T-helper 22 cell (primary cell): ENCODE measurements at places on chromosomes 1 and 21.

DNA sequence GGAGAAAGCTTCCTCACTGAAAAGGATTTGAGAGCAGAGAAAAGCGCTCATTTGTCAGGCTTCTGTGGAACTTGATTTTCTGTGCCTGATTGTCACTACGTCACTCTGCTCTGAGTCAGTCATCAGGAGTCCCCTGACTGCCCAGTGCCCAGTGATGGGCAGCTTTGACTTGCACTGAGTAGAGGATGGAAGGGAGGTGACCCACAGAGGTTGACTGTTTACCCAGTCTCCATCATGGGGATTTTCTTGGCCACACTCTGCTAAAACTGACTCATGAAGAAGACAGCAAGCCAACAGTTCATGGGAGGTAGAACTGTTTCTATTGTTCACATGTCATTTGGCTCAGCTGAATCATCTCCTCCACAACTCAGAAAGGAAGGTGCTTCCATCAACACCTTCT is 82.1 kb upstream of the DUSP10 start:
- no peak for DNase-seq

- no peak for DNase-seq
Measured at GRCh38 chr1:36108314-36108713, 16.7 kb downstream of the COL8A2 start.

DNA sequence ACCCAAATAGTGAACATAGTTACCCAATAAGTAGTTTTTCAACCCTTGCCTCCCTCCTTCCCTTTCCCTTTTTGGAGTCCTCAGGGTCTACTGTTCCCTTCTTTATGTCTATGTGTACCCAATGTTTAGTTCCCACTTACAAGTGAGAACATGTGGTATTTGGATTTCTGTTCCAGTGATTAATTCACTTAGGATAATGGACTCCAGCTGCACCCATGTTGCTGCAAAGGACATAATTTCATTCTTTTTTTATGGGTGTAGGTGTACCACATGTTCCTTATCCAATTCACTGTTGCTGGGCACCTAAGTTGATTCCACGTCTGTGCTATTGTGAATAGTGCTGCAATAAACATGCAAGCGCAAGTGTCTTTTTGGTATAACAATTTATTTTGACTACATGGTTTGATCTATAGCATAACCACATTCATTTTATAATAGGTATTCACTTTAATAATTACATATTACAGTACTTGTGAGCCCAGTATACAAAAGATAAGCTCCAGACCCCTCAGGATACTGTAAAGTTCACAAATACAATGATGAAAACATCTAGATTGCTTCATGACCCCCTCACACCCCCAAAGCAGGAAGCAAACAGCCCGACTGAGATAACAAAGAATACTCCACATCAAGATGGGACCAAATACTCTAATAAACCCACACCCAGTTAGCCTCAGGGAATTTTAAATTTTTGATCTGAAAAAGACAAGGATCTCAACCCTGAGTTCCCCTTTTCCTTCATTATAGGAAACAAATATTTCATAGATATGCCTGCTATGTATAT is 45.3 kb downstream of the PUM1 start:
- DNase-seq: no peak

DNA sequence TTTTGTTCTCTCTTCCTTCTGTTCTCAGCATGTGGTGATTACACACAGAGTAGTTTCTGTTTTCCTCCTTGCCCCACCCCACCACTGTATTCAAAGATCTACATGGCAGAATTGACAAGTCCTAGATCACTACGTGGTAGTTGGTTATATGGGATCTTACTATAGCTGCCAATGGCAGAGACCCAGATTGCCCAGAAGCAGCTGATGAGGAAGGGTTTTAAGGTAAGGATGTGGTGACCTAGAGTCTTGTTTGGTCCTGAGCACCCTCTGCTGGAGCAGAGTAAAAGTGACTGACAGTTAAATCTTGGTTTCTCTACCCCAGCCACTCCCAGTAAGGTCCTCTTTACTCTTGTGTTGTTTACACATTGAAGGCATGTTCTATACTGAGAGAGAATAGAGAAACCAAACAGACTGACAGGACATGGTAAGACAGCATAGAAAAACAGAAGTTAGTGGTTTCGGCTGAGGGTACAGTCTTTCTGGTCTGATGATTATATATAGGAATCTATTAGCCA is 22.8 kb upstream of the STRIP1 start:
- DNase-seq: no peak

DNA sequence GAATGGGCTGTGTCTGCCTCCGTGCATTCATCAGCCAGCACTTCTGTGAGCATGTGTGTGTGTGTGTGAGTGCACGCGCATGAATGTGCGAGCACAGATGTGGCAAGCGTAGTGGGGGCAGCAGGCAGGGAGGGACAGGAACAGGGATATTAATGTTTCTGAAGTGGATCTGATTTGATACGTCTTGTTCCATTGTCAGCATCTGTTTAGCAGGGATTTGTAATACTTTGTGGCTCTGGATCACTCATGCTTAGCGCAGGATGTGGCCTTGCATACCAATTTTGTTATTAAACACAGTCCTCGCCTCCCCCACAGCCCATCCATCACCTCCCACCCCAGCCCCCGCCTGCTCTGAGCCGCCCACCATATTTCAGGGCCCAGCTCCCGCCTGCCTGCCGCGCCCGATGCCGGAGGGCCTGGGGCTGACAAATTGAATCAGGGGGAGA is 52.4 kb downstream of the TMEM53 start:
- DNase-seq: no peak

GRCh38 chr1:86207323-86207722 is 50.8 kb upstream of the COL24A1 start:
- DNase-seq: no peak

DNA sequence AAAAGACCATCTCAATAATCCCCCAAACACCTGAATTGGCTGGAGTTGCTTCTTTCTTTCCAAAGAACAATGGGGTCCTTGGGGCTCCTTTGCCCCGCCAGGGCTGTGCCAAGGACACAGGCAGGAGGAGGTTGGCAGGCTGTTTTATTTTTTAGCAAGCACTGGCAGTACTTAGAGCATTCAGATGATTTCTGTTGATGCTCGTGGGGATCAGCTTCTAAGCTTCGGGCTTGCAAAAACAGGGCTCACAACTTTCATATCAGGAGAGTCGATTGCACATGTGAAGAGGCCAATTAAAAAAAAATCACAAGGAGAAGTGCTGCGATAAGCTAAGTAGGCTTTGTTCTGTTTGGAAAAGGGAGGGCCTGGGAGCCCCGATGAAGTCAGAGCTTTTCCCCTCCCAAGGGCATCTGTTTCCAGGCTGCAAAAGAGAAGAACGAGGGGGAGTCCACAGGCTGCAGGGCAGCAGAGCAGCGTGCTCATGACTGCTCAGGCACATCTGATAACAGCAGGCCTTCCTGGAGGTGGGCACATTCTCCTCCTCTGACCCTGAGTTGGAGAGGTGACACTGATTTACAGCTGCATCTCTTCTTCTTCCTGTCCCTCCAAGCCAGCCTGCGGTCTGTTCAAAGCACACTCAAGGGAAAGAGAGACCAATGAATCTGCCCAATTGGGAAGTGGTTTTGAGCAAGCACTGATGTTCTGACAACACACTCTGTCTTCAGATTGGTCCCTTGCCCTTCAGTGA is 27.3 kb upstream of the BCAR3 start:
- no peak for DNase-seq

GRCh38 chr21:33088384-33088783 is 18.4 kb downstream of the OLIG1 start:
- no peak for DNase-seq

DNA sequence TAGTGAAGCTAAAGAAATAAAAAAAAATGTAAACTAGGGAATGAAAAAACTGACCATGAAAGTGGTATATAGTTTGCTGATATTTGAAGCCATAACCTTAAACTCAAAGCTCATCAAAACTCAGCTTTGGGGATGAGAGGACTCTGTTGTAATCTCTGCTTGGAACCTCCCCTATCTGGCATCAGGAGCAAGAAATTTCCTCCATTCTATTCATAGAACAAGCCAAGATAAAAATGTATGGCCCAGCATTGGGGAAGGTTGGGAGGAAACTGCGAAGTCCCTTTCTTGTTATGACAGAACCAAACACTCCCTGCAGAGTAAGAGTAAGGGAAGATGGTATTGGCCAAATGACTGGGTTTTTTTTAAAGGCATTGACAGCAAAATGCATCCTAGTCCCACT is 35.6 kb downstream of the MCOLN2 start:
- DNase-seq: no peak

GRCh38 chr21:44846485-44847260 is 26.8 kb downstream of the PTTG1IP start:
- DNase-seq: no peak

DNA sequence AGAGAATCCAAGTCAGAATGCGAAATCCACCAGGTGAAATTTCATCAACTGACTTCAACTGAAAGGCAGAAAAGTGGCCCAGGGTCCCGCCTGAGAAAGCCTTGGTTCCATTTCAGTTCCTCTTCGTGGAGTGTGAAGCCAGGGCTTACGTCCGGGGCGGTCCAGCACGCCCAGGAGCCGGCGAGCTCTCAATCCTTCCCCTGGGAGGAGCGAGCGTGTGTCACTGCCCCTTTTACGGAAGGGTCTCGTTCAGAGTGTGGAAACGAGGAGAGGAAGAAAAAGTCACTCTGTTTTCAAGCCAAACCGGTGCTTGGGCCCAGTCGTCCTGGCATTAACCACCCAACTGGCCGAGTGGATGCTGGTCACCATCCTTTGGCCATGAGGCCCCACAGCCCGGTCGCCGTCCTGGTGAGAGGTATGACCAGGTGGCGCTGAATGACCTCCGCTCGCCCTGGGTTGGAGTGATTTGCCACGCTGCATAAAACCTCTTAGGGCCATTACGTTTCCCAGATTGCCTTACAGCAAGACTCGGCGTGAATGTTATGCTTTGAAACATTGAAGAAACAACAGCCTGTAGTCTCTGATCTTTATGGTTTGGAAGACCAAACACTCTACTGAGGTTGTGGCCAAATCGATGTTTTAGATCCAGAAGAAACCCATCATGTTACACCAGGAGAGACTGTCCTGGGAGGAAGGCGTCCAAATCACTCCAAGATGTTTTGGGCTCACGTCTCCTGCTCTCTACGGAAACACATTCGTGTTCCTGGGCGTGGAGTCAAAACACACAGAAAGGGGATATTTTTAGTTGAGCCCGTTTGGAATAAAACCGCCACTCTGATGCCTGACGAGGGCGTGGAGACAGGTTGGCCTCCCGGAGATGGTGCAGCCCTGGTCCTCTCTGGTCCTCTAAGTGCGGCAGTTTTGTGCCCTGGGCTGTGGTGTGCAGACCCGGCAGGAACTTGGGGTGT is 93.6 kb upstream of the ACTRT2 start:
- no peak for DNase-seq

DNA sequence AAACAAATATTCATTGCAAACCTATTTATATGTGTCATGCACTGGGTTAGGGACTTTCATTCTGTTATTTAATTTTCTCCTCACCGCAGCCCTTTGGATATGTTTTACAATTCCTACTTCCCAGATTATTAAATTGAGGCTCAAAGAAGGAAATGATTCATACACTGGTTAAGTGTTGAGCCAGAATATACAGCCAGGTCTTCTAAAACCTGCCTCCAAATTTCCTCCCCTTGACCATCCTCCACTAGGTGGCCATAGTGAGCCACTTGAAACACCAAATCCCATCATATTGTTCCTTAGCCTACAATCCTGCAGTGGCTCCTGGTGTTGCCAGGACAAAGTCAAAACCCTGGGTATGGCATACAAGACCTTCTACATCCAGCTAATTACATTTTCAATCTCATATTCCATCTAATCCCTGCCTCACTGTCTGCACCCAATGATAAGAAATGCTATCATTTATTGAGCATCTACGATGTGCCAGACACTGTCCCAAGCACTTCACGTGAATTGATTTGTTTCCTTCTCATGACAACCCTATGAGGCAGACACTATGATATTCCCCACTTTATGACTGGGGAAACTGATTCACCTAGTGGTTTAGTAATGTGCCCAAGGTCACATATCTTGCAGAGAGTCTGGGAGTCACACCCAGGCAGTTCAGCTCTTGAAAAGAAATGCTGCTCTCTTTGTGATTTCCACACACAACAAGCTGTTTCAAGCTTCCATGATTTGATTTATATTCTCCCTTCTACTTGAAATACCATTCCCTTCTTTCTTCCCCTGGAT is 23.6 kb upstream of the KIRREL1 start:
- DNase-seq: no peak

DNA sequence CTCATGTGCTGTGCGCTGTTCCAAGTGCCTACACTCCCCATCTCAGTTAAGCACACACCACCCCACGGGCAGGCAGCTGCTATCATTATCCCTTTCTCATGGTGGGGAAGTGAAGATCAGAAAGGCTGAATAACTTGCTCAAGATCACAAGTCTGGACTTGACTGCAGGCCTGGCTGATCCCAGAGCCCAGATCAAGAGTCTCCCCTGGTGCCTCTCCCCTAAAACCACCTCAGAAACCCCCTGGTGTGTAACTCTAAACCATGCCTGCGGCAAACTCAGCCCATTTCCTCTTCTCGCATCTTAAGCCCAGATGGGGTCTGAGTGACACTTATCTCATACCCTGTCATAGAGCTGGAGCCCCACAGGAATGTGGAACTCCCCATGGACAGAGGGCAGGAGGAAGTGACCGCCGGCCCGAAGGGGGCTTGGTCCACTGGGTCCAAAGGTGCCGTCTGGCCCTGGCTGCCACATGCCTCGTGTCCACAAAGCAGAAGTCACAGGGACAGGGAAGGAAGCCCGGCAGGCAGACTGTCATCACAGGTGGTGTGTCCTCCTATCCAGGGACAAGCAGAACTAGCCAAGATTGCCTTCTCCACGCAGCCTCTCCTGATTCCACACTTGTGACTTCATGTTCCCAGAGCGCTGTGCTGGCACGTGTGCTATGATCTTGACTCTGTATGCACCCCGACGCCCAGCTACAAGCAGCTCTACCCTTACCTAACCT is 92.1 kb downstream of the SYF2 start:
- no peak for DNase-seq

GRCh38 chr21:17343055-17343454 is 169.8 kb upstream of the CXADR start:
- DNase-seq: no peak

DNA sequence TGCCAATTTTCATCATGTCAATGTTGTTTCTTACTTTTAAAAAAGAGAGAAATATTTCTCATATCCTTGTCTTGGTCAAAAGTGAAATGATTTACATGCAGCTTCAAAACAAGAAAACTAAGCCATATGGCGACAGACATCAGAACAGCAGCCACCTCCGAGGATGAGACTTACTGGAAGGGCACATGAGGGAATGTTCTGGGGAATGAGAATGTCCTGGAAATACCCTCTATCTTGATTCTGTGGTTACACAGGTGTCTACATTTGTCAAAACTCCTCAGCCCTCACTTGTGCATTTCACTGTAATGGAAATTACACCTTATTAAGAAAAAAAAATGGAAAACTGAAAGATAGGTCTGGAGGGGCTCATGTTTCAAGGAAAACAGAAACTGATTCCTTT is 14.2 kb upstream of the ECE1 start:
- DNase-seq: no peak
